Cortex of kidney (tissue), 1 donor: ENCODE measurements at places on chromosomes 11 and 22.

GRCh38 chr11:110200241-110200640 lies 96.2 kb downstream of the RDX start:
- no peak for DNase-seq

GRCh38 chr22:29117799-29118477 lies 45.1 kb downstream of the KREMEN1 start:
- no peak for DNase-seq

DNA sequence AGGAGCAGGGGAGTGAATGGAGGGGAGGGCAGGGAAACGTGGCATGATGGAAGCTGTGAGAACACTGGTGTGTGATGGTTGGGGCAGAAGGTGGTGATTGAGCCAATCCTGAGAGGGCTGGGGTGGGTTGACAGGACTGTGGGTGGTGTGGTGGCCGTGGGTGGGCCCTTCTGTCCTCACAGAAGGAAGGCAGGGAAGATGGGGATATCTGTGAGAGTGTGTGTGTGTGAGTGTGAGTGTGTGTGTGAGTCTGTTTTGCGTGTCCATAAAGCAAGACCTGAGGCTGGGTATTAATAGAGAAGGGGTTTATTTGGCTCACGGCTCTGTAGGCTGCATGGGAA lies 13.0 kb downstream of the TPCN2 start:
- DNase-seq: no peak

DNA sequence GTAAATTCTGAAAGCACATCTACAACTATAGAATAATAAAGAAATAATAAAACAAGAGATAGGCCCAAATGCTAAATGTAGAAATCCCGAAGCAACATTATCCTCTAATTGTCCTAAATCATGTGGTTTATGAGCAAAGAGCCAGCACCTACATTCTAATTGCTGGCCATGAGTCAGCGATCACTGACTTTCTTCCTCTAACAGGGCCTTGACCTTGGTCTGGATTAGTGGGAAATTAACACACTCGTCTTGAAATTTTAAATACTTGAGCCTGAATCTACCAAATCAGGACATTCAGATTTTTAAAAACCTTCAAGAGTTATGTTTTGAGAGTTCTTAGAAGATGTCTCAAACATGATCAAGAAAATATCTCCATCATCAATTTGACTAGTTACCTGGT lies 727.6 kb downstream of the METTL15 start:
- no peak for DNase-seq

DNA sequence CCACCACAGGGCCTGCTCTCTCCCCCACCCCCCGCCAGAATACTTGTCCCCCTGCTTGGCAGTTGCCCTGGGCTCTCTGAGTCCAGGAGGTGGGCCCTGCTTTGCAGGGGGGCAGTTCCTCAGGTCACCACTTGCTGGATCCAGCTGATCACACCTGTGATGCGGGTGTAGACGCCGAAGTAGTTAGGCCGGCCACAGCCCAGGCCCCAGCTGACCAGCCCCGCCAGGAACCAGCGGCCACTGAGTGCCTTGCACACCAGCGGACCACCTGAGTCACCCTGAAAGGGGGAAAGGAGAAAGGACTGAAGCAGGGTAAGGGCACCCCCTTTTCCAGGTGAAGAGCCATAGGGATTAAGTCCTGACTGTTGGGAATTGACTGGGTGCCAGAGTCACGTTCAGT lies 14.4 kb downstream of the KCTD17 start:
- no peak for DNase-seq

- no peak for DNase-seq
These were observed 100.1 kb downstream of the DBX1 start for GRCh38 chr11:20060181-20060580.

DNA sequence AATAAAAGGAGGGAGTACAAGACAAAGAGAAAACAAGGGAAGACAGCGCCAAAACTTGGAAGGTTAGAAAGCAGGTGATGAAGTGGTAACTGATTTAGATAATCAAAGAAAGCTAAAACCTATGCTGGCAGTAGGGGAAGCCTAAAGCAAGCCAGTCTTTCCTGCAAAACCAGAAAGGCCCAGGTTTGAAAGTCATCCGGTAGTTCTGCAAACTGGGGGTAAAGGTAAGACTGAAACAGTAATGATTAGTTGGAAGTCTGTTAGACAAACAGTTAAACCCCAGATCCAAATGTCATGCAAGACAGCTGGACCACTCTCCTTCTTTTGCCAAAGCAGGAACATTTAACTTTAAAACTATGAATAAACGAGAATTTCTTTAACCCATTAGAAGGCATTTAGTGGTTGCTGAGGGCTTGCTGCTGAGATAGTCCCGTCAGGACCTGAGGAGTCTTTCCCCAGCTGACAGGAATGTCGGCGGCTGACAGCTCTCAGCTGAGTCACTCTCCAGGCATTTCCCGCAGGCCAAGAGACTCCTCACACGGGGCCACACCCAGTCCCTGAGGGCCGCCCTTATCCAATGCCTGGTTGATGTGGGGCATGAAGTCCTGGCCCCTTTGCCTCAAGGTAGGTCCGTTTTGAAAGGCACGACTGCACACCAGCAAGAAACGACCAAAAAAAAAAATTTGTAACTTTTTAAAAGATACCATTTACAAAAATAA lies 36.3 kb upstream of the CFAP300 start:
- DNase-seq: no peak

- no peak for DNase-seq
These were observed 43.1 kb downstream of the SCGB1A1 start for GRCh38 chr11:62461740-62462507.

GRCh38 chr11:109862835-109863234 lies 230.4 kb upstream of the ZC3H12C start:
- DNase-seq: no peak

DNA sequence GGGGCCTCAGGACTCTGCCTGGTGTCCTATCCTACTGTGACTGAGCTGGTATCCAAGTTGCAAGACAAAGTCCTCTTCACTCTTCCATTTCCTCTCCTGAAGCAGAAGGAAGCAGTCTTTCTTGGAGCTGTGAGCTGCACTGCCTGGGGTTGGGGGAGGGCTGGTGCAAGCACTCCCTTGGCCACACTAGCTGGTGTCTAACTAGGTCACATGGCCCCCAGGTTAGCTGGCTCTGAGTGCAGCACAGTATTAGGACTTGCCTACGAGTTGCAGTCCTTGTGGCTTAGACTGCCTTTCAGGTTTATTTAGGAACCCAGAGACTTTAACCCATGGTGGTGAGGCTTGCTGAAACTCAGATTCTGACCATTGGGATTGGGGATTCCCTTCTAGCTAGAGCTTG lies 138.9 kb downstream of the NELL1 start:
- DNase-seq: no peak

- DNase-seq: no peak
These were observed 17.8 kb upstream of the TP53I11 start for GRCh38 chr11:44968510-44968909.

GRCh38 chr11:17855531-17856290 lies 121.1 kb downstream of the KCNC1 start:
- no peak for DNase-seq

GRCh38 chr11:27611947-27612455 lies 88.3 kb downstream of the BDNF start:
- DNase-seq: no peak

- no peak for DNase-seq
These were observed 190.9 kb upstream of the BLID start for GRCh38 chr11:122306831-122307391.

DNA sequence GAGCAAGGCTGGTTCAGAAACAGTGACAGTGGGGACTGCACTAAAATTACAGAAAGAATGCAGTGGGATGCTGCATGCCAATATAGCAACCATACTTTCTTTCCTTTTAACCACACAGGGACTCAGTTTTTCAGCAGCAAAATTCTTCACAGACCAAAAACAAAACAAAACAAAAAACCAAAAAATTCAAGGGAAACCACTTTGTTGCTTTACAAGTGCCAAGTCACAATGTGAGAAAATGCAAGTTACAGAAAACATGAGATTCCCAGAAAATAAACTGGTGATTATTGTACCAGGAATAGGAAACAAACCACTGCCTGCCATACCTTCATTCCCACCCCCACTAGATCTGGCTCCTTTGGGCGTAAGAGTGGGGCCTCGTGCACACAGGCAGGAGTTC lies 52.6 kb downstream of the TENM4 start:
- no peak for DNase-seq

DNA sequence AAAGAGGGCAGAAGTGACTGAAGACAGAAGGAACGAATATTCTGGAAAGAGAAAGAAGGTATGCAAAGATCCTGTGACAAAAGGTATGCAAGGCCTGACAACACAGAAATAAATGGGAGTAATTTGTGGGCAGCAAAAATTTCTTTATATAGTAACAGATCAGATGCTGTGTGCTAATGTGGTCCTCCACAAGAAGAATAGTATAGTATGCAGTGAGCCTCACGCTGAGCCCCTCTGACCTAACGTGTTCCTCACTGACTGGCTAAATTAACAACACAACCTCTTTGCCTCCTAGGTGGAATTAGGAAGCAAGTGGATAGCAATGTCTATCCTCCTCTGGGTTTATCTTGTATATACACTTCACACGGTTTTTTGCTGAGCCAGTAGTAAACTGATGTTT lies 143.1 kb upstream of the SESN3 start:
- no peak for DNase-seq

DNA sequence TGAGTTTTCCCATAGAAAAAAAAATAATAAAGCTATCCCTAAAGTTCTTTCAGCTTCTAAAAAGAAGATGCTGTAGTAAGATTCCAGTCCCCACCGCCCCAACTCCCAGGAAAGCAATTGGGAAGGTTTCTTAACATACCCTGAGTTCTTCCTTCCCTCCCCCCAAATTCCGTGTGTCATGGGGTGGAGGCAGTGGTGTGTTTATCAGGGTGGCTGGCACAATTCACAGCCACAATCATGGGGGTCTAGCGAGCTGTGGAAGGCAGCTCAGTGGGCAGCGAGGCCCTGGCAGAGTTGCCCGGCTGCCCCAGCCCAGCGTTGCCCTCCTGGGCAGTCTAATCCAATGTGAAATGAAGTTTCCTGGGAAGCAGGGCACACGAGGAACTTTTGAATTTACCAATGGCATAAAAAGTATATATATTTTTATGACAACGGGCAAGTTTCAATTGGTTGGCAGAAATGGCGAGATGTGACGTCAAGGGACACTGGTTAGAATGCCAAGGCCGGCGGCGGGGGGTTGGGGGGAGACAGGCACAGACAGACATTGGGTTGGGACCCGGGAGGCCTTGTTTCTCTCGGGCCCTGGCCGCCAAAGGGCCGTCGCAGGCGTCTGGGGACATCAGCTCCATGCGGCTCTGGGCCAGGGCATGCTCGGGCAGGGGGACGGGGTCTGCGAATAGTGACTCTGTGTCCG lies 80.7 kb upstream of the PPARA start:
- no peak for DNase-seq

GRCh38 chr11:36953976-36954375 lies 355.9 kb upstream of the RAG2 start:
- DNase-seq: no peak

GRCh38 chr22:25697181-25697664 lies 44.8 kb upstream of the MYO18B start:
- DNase-seq: no peak

DNA sequence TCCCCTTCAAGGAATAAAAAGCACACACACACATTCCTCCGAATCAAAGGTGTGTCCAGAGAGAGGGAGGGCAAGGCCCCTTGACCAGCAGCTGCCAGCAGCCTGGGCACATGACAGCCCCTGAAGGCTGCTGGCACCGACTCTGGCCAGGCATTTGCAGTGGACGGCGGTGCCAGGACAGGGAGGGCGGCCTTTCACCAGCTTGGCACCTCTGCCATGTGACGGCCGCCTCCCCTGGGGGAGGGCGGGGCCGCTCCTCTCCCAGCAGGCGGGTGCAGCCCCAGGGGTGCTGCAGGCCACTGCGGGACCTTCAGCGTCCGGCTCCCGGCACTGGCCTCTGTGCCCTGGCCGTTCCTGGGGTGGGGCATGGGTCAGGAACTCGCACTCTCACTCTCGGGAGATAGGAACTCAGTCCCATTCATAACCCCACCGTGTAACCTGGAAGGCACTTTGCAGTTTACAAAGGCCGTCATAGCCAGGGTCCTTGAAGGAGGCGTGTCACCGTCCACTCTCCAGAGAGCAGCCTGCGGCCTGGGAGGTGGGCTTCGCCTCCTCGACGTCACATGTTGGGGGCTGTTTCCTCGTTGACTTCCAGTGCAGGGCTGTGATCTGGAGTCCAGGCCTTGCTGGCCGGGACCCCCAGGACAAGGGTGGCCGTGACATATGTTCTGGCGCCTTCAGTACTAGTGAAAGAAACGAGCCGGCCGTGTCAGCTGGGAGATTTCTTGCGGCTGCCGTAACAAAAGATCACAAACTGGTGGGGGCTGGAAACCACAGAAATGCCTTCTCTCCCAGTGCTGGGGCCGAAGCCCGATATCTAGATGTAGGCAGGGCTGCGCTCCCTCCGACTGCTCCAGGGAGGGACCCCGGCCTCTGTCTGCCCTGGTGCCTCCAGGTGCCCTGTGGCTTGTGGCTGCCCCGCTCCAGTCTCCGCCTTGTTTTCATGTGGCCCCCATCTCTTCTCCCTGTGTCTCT lies 39.9 kb upstream of the SMIM38 start:
- no peak for DNase-seq

GRCh38 chr11:84524422-84525051 lies 1102.6 kb downstream of the DLG2 start:
- no peak for DNase-seq

DNA sequence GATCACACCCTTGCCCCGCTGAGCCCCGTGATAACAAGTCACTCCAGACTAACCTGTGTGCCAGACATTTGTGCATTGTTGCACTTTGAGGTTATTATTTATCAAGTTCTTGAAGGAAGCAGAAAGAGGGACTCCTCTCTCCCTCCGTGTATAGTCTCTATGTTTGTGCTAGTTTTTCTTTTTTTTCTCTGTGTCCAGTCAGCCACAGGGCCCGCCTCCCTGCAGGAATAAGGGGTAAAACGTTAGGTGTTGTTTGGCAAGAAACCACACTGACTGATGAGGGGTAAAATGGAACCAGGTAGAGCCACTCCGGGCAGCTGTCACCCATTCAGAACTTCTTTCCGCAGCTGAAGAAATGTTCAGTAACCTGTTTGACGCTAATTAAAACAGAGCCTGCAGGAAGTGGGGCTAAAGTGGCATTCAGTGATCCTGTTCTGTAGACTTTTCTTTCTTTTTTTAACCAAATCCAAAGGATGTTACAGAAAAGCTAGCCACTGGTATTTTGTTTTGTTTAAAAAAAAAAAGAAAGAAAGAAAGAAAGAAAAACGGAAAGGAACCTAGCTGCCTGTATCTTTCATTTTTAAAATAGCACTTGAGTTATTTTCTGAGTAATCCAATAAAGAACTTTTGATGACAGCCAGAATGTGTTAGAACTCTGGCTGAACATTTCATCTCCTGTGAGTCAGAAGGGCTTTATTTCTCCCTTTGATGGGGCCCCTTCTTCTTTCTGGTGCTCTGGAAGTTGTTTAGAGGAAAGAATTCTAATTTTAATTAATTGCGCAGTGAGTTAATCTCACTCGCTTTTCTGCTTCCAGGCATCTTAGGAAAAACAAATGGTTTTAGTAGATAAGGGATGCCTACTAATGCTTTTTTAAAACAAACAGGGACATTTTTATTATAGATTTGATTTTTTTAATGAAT lies 58.2 kb downstream of the COMMD9 start:
- no peak for DNase-seq

DNA sequence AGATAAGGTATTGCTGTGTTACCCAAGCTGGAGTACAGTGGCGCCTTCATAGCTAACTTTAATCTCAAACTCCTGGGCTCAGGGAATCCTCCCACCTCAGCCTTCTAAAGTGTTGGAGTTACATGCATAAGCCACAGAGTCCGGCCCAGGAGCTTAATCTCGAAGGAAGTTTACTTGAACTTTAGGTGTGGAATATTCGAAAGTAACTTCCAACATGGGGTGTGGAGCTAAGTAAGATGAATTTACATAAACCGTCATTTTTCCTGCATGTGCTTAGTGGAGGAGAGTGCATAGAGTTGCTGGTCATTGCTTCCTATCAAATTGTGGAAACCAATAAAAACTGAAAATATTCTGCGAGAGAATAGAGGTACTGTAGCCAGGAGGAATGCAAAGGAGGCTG lies 1.5 kb downstream of the ATG13 start:
- no peak for DNase-seq
